Caki2 (cell line): ENCODE measurements at places on chromosomes 3 and 15. TPM values are rescaled to one million over a fixed set of nuclear protein-coding genes. Genes with fewer than 3 reads are reported as not detected.

The TYRO3 gene
- 16.5 and 20.2 TPM in 2 replicates for total RNA-seq

The CSPG5 gene
- 4.4 and 12.5 TPM in 2 replicates for total RNA-seq

The GUCA1C gene
- total RNA-seq = not detected in 2 replicates

The TRAT1 gene
- not detected in 2 replicates for total RNA-seq

The HIGD2B gene
- not detected in 2 replicates for total RNA-seq

The SLCO2A1 gene
- not detected in 2 replicates for total RNA-seq
